ENCODE measurements at places on chromosomes 6 and 20. TPM values are rescaled to one million over a fixed set of nuclear protein-coding genes. Genes with fewer than 3 reads are reported as not detected.

Gene CTAGE9
- not detected for total RNA-seq

Gene LINC00237
- not detected for total RNA-seq

Gene ABHD16A
- 29.4 TPM for total RNA-seq

Gene TTLL9
- not detected for total RNA-seq

Gene UBE2C
- total RNA-seq: 31.2 TPM

Gene ZNF341
- 1.8 TPM for total RNA-seq

Gene RSPO3
- not detected for total RNA-seq

Gene VSTM2L
- 0.20 TPM for total RNA-seq

Gene SMIM28
- not detected for total RNA-seq

Gene C2
- 0.59 TPM for total RNA-seq

Gene RNF39
- total RNA-seq: not detected

Gene NT5E
- 924 TPM for total RNA-seq

Gene CALHM4
- total RNA-seq: not detected

Gene CBLN4
- total RNA-seq: not detected
